Right hindlimb (tissue), 1 donor: ENCODE measurements at places on chromosomes 2 and 18.

DNA sequence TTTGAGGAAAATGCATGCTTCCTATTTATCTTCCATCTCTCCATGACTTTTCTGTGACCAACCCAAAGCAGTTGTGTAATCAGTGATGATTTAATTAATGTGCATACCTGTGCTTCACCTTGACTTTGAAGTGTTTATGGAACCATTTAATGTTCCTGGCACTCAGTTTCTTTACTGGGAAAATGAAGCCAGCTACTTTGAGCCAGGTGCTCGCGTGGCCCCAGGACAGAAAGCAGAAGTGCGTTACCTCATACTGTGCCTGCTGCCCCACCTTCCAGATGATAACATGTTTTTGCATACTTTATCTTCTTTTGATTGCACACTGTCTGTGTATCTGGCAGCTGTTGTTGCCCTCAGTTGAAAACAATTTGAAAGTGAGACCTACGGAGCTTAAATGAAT is 61.3 kb downstream of the PMAIP1 start:
- DNase-seq, result no peak

- DNase-seq, result no peak
Measured at GRCh38 chr2:112644933-112645309, 818 bp upstream of the SLC20A1 start.

DNA sequence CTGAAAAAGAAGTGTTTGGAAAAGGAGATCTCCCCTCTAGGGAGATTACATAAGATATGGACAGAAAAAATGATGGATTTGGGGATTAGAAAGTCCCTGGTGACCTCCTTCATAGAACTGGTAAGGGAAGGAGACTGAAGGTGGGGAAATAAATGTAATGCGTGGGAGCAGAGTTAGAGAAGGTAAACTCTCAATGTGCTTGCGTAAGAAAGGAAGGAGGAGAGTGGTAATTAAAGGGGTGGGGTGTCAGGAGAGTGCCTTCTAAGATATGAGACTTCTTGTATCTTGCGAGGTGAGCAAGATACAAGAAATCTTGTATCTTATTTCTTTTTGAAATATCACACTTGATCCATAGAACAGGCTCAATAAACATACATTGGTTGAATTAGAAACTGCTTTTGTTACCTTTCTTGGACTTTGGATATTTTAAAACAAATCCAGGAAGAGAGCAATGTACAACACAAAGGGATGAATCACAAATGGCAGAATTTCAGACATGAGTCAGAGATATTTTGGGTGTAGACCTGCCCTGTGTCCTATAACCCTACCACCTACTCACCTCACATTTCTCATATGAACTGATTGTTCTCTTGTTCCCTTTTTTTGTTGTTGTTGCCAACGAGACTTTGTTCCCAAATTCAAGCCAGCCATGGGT is 342.4 kb downstream of the INSIG2 start:
- DNase-seq, result no peak

- no peak for DNase-seq
Measured at GRCh38 chr2:122367646-122368010, 612.2 kb downstream of the TSN start.

GRCh38 chr2:237874585-237875161 is 15.2 kb downstream of the RAMP1 start:
- no peak for DNase-seq

DNA sequence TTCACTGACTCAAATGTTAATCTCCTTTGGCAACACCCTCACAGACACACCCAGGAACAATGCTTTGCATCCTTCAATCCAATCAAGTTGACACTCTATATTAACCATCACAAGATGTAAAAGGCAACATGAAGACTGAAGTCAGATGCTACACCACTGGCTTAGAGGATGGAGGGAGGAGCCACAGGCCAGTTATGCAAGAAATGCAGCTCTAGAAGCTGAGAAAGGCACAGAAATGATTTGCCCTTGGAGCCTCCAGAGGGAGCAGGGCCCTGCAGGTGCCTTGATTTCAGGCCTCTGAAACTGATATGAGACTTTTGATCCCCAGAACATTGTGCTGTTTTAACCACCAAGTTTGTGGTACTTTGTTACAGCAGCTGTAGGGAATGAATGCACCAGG is 276.3 kb downstream of the KCNS3 start:
- DNase-seq, result no peak

- peak; percentile 43 for DNase-seq
Measured at GRCh38 chr2:23745068-23745725, 181.7 kb downstream of the ATAD2B start.

GRCh38 chr2:98247383-98247782 is 98.9 kb upstream of the CNGA3 start:
- no peak for DNase-seq

GRCh38 chr2:19274439-19274838 is 84.0 kb downstream of the OSR1 start:
- no peak for DNase-seq

DNA sequence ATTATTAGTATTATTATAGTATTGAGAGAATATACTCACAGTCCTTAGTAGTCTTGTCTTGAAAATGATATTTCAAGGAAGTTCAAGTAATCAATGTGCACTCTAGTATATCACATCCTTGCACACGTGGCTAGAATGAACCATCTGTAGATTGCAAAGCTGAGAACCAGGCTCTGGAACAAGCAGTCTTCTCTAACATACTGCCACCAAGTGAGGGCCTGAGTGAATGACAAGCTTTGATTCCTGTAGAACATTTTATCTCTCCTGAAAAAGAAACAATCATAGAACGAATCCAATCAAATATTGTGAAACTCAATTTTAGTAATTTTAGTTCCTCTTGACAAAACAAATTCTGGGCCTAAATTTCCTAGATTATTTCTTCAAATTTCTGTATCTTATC is 55.3 kb upstream of the SULT1C3 start:
- no peak for DNase-seq

DNA sequence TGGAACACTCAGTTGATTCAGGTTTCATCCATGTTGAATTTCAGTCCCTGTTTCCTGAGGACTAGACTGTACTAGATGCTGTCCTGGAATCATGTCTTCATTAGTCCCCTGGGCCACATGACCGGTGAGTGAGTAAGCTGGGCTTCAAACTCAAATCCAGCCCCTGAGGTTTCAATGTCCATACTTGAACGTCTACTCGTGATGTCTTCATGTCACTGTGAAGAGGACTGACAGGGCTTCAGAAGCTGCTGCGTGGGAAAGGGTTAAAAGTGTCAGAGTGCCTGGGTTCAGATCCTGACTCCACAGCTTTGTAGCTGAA is 101.2 kb downstream of the CDK15 start:
- DNase-seq, result no peak

DNA sequence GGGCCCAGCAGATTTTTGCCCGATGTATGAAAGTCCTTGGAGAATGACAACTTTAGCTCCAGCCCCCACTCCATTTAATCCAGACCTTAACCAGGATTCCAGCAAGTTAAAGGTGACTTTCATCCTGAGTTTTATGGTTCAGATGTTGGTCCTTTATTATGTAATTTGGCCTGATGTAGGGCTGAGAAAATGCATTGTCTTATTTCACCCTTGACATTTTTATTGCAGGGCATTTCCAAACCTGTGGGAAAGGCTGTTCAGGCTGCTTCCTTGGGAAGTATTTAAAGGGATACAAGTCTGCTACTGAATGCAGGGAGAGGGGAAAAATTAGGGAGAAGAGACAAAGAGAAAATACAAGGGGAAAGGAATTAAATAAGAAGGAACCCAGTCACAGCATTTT is 48.8 kb downstream of the ASB1 start:
- DNase-seq, result no peak

DNA sequence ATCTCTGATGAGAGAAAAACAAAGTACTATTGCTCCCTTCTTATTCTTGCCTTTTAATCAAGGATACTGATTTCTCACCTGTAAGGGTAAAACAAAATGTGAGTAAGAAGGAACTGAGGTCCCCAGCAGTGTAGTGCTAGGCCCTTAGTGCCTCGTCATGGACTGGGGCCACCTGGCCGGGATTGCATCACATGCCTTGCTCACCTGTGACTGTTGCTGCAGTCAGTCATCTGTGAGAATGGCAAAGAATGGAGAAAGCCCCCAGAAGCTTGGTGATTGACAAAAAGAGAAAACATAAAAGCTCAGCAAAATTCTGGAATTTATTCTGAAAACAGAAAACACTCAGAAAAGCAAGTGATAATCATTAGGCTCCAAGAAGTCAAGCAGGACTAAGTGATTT is 63.4 kb downstream of the SPATS2L start:
- DNase-seq, result no peak

DNA sequence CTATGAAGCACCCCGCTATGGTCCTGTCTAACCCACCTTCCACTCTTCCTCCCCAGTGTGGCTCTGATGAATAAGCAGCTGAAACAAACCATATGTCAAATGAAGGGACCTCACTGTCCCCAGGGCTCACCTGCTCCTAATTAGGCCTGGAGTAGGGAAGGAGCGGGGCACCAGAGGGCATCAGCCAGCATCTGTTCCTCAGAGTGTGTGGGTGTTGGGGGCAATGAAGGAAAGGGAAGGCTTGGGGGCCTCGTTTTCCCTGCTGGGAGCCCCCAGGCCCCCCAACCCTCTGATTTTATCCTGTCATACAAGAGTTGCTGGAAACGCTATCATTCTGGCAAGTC is 274.7 kb downstream of the HAUS1 start:
- no peak for DNase-seq

- DNase-seq, result no peak
Measured at GRCh38 chr2:152542337-152542994, 174.8 kb downstream of the PRPF40A start.

GRCh38 chr2:48397281-48397680 is 132.7 kb upstream of the STON1 start:
- no peak for DNase-seq

- no peak for DNase-seq
Measured at GRCh38 chr2:111032721-111033429, 87.8 kb upstream of the BCL2L11 start.

GRCh38 chr2:225017713-225018112 is 24.6 kb downstream of the DOCK10 start:
- DNase-seq, result no peak

DNA sequence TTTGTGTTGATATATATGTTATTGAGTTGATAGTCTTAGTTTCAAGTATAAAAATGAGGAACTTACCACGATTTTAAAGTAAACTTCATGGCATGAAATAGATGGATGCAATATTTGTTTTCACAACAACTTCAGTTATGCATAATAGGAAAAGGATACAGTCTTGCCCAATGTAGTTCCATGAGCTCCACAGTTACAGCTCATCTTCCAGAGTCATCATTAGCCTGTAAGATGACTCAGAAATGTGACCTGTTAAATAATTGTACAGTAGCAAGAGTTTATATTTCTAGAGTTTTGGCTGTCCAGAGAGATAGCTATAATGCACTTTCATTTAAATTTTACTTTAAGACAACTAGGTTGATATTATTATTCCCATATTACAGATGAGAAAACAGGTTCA is 80.9 kb upstream of the ARHGAP28 start:
- DNase-seq, result no peak

DNA sequence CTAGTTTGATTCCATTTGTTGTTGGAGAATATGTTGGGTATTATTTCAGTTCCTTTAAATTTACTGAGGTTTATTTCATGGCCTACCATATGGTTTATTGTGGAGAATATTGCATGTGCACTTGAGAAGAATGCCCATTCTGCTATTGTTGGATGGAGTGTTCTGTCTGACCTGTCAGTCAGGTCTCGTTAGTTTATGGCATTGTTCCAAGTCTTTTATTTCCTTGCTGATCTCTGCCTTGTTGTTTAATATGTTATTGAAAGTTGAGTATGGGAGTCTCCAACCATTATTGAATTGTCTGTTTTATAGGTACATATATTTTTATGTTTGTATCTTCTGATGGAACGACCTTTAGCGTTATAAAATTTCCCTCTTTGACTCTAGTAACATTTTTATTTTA is 86.3 kb downstream of the PTPN4 start:
- no peak for DNase-seq
